ENCODE measurements at places on chromosomes 3 and 15. TPM values are rescaled to one million over a fixed set of nuclear protein-coding genes. Genes with fewer than 3 reads are reported as not detected.

- DNase-seq: no peak
Observed at GRCh38 chr15:31327669-31328427, 1.2 kb downstream of the KLF13 start.

DNA sequence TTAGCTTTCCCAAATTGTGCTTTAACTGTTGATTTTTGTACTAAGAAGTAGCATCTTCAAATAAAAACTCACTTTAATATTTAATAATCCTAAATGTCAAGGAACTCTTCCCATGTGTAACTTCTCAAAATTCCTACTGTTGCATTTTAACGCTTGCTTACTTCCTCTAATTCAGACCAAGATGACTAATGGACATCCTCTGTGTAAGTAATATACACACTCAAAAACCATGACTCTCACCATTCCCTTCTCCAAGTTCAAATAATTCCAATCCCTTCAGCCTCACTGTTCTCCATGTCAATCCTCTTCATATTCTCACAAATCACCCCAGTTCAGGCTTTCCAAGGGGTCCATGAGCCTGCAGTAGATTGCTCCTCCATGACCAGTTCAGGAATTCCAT, 13.0 kb downstream of the MRPL46 start:
- no peak for DNase-seq

The SLC28A1 gene
- not detected for total RNA-seq

The CEMIP gene
- 4.4 TPM for total RNA-seq

The CHRM5 gene
- 0.47 TPM for total RNA-seq

- DNase-seq: no peak
Observed at GRCh38 chr3:106160396-106160795, 291.6 kb upstream of the CBLB start.

- DNase-seq: no peak
Observed at GRCh38 chr3:7444886-7445285, 584.0 kb downstream of the GRM7 start.

The CAND2 gene
- total RNA-seq: 14.5 TPM

The ZNF385D gene
- 14.0 TPM for total RNA-seq

The CCDC39 gene
- total RNA-seq: 0.62 TPM

- DNase-seq: no peak
Observed at GRCh38 chr3:143443851-143444331, 324.3 kb downstream of the CHST2 start.

DNA sequence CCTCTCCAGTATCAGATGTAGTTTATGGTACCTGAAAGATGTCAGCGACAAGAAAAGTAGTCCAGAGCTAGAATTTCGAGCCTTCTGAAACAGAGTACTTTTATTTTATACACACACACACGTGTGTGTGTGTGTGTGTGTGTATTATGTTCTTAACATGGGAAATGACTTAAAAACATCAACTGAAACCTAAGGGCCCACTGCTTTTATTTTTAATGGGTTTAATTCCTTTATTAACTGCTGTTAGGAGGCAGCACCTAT, 1.9 kb downstream of the TCF12 start:
- DNase-seq: no peak

- DNase-seq: no peak
Observed at GRCh38 chr15:39453620-39454019, 127.3 kb upstream of the THBS1 start.

GRCh38 chr3:46406443-46406787, 451 bp downstream of the CCR5AS start:
- no peak for DNase-seq

GRCh38 chr15:78368651-78369050, 28.5 kb downstream of the CRABP1 start:
- DNase-seq: no peak

- DNase-seq: no peak
Observed at GRCh38 chr3:172915911-172916514, 165.5 kb downstream of the ECT2 start.

DNA sequence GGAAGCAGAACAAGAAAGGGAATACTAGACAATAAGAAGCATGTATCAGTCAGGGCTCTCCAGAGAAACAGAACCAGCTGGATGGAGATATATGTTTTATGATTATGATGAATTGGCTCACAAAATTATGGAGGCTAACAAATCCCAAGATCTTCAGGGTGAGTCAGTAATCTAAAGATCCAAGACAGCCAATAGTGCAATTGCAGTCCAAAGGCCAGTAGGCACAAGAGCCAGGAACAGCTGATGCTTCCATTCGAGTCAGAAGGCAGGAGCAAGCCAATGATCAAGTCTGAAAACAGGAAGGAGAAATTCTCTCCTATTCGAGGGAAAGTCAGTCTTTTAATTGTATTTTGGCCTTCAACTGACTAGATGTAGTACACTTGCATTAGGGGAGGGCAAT, 164.9 kb upstream of the ST8SIA2 start:
- DNase-seq: no peak

- DNase-seq: no peak
Observed at GRCh38 chr3:53161820-53162671, 1.0 kb downstream of the PRKCD start.

DNA sequence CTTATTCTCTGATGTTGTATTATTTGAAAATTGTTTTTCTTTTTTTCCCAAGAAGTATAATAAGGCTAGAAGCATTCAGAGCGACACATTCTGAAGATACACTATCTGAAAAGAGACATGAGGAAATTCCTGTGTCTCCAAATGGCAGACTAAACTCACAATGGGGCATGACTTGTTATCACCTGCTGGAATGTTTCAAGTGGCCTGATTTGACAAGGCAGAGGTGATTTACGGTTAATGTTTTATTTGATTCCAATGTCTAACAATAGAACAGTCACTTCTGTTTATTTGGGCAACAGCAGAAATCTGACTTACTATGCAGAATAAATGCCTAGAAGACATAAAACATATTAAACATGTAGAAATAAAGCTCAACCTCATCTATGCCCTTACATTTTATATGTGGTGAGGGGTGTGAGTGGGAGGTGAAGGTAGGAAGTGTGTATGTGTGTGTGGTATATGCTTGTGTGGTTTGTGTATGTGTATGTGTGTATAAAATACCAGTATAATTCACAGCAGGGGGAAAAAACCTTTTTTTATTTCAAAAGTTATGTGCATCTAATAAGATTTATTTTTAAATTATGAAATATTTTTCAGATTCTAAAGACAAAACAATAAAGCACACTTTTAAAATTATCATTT, 1051.7 kb downstream of the ROBO2 start:
- DNase-seq: no peak

GRCh38 chr3:102206511-102207031, 228.2 kb upstream of the ZPLD1 start:
- DNase-seq: no peak

DNA sequence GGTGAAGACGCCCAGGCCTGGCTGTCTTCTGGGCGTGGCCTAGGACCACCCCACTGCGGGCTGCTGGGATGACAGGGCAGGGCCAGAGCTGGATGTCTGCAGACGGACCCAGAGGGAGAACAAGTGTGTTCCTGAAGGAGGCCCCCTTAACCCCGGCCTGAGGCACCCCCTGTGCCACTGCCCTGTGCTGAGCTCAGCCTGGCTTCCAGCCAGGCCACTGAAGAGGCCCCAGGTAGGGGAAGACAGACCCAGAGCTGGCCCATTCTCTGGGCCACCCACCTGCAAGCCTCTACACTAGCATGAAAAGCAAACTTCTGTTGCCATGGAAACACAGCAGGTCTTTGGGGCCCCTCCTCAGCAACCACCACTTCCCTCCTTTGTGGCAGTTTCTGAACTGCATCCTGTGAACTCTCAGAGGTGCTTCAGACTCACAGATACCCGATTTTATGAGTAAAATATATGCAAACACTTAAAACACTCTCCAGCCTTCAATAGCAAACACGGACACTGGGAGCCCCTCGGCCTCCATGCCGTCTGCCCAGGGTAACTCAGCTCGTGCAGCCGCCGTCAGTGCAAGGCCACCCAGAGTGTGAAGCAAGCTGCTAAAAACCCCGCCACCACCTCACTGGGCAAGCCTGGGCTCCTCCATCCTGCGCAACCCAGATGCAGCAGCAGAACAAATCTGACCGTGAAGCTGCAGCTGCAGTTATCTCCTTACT, 42.5 kb downstream of the CMTM6 start:
- DNase-seq: no peak

Data from occipital lobe (tissue), 3 donors.